Stimulated activated CD4-positive, alpha-beta T cell treated with anti-CD3 and anti-CD28 coated beads, Interleukin-15, amount 100 ng/mL, for 1 hour (primary cell): ENCODE measurements at places on chromosomes 2 and 18.

DNA sequence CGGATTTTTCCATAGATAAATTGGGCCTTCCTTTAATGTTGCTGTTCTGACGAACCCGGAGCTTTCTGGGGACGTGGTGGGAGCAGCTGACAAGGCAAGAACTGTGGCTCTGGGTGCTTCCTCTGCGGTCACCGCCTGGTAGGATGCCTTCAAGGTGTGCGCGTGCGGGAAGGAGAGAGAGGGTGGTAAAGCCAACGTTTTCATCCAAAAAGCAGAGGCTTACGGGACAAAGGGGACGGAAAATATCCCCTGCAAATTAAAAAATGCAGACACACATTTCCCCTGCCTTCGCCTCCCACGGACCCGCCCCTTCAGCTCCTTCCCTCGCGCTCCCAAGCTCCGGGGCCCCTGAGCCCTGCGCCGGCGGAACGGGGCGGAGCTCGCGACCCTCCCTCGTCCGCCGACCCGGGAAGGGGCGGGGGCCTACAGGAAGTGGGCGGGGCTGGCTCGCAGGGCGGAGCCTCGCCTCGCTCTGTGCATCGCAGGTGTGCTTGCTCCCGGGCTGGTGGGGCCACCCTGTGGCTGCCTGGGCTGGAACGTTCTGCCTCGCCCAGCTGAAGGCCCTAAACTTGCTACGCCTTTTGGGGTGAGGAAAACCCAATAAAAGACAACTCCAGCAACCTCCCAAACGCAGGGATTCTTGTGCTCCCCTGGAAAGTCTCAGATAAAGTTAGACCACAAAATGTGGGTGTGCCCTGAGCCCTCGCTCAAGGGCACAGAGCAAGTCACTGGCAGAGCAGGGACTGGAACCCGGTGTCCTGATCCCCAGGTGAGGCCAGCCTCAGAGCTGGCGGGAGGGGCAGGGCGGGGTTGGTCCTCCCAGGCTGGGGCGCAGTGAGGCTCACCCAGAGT is 25.4 kb upstream of the SLC66A3 start:
- peak; percentile 71 for DNase-seq

DNA sequence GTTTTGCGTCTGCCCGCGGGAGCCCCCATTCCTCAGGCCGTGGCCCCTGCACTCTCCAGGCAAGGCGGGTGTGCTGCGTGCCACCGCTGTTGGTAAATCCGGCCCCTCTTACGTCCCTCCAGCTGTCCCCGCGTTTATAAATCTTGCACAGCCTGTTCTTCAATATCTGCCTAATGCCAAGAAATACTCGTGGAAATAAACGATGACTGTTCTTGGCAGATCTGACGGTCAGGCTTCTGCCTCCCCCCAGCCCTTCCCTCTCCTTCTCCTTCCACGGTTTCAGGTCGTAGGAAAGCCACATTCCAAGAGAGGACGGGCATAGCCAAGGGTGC is 20.5 kb downstream of the ODC1 start:
- no peak for DNase-seq

DNA sequence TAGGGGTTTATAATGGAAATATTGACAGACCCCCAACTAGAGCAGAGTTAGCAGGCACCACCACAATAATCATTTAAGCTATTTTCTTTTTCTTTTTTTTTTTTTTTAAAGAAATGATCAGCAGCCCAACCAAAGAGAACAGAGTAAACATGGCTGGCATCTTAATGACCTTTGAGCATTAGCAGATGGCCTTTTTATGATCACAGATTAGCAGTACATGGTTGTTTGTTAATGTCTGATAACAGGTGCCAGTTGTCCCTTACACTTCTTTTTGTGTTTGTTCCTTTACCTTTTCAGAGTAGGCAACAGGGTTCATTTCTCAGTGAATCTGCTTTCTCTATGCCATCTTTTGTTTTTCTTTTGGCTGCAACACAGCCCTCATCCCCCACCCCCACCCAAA is 747.0 kb downstream of the BCL11A start:
- no peak for DNase-seq

- DNase-seq: no peak
Observed at GRCh38 chr2:148770047-148770446, 105.0 kb upstream of the KIF5C start.

- no peak for DNase-seq
Observed at GRCh38 chr2:221818616-221819320, 246.7 kb upstream of the EPHA4 start.

- no peak for DNase-seq
Observed at GRCh38 chr18:24561369-24561965, 101.0 kb downstream of the HRH4 start.

GRCh38 chr2:240989451-240990265 is 8.8 kb upstream of the SNED1 start:
- no peak for DNase-seq

DNA sequence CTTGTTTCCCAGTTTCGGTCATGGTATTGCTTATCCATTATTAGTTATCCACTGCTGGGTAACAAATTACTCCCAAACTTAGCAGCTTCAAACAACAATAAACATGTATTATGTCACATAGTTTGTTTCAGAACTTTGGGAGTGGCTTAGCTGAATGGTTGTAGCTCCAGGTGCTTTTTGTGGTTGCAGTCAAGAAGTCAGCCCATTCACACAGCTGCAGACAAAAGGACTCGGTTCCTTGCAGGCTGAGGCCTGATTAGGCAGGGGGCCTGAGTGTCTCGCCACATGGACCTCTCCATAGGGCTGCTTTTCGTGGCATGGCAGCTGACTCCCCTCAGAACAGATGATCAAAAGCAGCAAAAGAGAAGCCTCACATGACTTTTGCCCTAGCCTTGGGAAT is 58.2 kb upstream of the ITGA4 start:
- DNase-seq: no peak
